HFFc6 (cell line): ENCODE measurements at places on chromosomes 7 and 10. TPM values are rescaled to one million over a fixed set of nuclear protein-coding genes. Genes with fewer than 3 reads are reported as not detected.

- DNase-seq, result no peak
These were observed 1.5 kb downstream of the PRKAR2B start for GRCh38 chr7:107045980-107046379.

DNA sequence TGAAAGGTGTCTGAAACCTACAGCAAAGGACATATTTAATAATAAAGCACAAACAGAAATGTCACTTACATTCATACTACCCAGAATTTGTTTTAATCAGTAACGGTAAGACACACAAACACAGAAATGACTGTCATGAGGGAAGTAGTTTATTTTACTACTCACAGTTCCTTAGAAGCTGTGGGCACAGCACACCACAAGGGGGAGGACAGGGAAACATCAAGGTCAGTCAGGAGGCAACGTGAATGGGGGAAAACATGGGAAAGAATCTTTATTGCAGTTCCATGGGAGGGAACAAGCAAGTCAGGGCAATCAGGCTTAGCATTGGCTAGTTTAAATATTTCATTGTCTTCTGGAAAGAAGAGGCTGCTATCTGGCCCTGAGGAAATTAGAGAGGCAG is 123.8 kb upstream of the PDSS1 start:
- DNase-seq, result no peak

Gene SAMD8
- total RNA-seq, result 26.5 to 28.3 TPM (median 28.3 TPM) in 3 replicates

GRCh38 chr10:124225467-124226270 is 132.3 kb upstream of the CHST15 start:
- no peak for DNase-seq

DNA sequence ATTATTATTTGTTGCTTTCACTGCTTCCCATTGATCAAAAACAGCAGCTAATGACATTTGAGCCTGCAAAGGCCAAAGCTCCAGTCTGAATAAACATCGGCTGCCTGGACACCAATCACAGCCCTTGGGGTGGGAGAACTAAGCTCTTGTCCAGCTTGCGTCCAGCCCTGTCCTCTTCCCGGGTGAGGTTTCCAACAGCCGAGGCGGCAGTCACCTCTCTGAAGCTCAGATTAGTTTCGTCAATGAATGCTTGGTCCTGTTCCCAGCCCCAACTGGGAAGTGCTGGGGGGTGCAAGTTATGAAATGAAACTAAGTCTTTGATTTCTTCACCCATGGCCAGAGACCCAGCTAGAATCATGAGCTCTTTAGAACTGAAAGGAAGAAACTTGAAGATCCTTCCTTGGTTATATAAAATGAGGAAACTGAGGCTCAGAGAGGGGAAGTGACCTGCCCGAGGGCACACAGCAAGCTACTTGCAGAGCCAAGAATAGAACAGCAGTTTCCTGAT is 114.0 kb upstream of the TCF7L2 start:
- no peak for DNase-seq

Gene GRID2IP
- not detected in 2 replicates for total RNA-seq

GRCh38 chr10:83987216-83987615 is 152.1 kb upstream of the GHITM start:
- no peak for DNase-seq

Gene PALD1
- total RNA-seq, result not detected in 3 replicates

DNA sequence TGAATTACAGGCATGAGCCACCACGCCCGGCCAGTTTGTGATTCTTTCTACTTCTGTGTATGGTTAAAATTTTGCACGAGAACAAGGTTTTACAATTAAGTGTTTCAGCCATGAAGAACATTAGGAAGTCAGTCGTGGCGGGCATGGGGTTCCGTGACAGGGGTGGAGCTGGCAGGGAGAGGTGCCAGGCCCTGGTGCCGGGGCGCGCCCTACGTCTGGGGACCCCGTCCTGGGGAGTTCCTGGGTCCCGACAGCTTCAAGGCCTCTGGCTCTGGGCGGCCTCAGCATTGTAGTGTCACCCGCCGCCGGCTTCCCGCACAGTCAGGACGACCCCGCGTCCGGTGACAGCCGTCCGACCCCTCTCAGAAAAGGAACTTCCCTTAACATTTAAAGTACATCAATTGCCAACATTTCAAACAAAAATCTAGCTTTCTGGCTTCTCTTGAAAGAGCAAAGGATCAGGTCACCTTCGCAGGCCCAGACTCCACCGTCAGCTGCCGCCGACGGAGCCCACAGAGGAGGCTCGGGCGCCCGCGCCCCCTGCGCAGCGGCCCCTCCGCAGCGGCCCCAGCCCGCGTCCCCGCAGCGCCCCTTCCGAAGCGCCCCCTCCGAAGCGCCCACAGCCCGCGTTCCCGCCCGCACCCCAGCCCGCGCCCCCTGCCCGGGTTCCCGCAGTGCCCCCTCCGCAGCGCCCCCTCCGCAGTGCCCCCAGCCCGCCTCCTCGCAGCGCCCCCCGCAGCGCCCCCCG is 23.2 kb upstream of the MKI67 start:
- no peak for DNase-seq

- peak; percentile 27 for DNase-seq
These were observed at the start of gene KCNMA1 for GRCh38 chr10:77637532-77638320. Gene KCNMA1, minus strand, starts transcription at chr10:77637808.

Gene SFMBT2
- 0.03 and 0.05 TPM in 2 replicates for total RNA-seq

DNA sequence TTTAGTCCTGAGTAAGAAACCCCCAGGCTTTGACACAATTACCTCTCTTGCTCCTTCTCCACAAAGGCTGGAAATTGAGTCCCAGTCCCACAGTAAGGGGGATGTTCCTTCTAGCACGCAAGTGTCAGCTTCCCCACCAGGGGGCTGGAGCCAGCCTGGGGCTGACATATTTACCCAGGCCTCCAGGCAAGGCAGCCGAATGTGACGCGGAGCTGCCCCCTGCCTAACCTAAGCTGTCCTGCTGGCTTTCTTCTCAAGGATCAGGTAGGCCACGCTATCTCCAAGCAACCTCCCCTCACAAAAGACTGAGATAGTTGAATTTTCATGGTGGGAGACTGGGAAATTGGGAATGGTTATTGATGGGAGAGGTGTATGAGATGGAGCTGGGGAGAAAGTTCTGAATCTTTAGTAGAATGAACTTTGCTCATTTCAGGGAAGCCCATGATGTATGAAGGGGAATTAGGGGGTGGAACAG is 19.2 kb upstream of the BMPER start:
- peak; percentile 31 for DNase-seq

Gene LIPM
- total RNA-seq, result not detected in 3 replicates

Gene KLF14
- not detected in 2 replicates for total RNA-seq

DNA sequence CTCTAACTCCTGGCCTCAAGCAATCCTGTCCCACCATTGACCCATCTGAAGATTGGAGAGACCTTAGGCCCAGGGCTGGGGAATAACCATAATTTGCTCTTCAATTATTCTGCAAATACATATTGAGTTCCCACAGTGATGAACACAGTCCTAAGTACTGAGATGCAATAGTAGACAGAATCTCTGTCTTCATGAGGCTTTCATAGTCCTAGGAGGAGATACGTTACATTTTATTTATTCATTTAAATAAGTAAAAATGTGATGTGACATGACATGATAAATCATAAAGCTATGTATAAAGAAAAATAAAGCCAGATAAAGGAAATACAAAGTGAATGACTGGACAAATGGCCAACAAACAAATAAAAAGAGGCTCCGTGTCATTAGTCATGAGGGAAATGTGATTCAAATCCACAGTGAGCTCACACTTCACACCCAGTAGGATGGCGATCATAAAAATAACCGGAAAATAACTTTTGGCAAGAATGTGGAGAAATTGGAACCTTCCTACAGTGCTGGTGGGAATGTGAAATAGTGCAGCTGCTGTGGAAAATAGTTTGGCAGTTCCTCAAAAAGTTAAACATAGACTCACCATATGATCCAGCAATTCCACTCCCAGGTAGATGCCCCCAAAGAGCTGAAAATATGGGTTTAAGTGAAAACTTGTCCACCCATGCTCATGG is 52.1 kb upstream of the JCAD start:
- DNase-seq, result peak; percentile 72

Gene INSIG1
- 5.9 to 11.0 TPM (median 7.7 TPM) in 3 replicates for total RNA-seq

Gene NEUROG3
- not detected in 3 replicates for total RNA-seq

Gene SPDYE11
- not detected in 3 replicates for total RNA-seq

Gene SPDYE8
- total RNA-seq, result not detected in 3 replicates

DNA sequence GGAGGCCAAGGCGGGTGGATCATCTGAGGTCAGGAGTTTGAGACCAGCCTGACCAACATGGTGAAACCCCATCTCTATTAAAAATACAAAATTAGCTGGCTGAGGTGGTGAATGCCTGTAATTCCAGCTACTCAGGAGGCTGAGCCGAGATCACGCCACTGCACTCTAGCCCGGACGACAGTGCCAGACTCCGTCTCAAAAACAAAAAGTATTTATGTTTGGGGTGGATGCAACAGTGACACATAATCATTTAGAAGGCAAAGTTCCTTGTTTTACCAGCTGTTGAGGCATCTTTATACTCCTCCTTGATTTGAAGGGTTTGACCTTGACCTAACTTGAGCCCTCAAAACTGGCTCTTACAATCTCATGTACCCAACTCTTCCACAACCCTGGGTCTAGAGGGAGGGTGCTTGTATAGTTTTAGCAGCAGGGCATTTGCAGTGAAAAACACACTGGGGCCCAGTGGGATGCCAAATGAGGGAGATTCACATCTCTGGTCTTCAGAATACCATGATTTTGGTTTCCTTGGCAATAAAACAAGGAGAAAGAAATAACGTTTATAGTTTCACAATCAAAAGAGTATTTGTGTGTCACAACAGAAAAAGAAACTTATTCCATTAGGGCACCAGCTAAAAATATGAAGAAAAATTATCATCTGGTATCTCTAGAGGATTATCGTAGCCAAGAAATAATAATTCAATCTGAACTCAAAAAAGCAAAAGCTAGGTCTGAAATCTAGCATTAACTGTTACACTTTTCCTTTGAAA is 14.2 kb upstream of the TMEM254 start:
- no peak for DNase-seq

Gene C10orf105
- not detected in 3 replicates for total RNA-seq

- no peak for DNase-seq
These were observed 59.3 kb downstream of the ABCC2 start for GRCh38 chr10:99841746-99842145.

DNA sequence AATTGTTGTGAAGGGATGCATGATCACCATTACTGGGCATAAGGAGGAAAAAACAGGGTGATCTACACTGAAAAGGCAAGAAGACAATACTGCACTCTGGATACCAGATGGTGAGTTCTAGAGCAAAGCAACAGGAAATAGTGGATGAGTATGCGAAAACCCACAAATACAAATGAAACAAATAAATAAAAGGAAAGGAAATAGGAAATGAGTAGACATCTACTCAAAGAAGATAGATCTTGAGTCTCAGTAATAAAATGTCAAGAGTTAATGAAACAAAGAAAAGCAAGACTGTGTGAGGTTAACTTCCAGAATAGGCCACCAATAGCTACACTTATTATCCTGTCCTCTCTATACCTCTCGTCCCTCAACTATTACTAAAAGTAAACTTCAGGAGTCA is 11.7 kb downstream of the ORC5 start:
- no peak for DNase-seq

GRCh38 chr10:86306628-86307278 is 59.8 kb downstream of the GRID1 start:
- DNase-seq, result no peak

GRCh38 chr7:16086743-16087142 is 334.6 kb downstream of the CRPPA start:
- no peak for DNase-seq

- no peak for DNase-seq
These were observed 735.9 kb downstream of the PCDH15 start for GRCh38 chr10:54065106-54065505.

DNA sequence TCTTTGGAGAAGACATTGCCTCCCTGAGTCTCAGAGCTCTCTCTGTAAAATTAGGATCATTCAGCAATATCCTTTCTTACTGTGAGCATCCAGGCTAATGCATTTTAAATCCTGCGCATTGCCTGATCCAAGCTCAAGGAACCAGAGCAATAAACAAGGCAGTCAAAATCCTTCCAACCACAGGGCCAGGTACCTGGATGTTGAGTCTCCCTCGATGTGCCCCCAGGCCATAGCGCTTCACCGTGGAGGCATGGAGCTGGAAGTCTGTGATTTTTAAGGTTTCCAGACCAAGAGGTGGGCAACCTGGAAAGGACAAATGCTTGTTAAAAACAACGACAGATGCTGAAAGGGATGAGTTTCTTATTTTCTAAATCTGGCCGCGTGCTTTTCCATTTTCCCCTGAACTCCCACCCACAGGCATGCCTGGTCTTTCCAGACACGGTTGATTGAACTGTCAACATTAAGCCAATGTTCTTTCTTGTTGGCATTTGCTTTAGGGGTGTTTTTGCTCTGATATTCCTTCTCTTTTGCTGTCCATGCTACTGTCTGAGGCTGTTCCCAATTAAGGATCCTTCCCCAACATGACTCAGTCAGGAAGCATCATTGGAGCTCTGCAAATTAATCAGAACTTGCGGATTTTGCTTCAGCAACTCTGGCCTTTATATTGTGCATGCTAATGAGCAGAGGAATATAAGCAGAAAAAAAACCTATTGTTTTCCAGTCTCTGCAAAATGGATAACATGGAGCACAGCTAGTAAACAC is 29.0 kb downstream of the CPXM2 start:
- peak; percentile 22 for DNase-seq

- DNase-seq, result no peak
These were observed 308.1 kb downstream of the TCERG1L start for GRCh38 chr10:131003455-131003854.

DNA sequence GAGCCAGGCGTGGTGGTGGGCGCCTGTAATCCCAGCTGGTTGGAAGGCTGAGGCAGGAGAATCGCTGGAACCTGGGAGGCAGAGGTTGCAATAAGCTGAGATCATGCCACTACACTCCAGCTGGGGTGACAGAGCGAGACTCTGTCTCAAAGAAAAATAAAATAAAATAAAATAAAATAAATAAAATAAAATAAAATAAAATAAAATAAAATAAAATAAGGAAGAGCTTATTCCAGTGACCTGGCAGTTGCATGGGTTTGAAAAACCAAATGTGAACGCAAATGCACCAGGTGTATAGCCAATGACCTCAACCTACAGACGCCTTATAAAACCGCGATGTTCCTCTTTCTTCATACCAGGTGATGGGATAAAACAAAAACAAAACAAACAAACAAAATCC is 995.7 kb downstream of the TYW1 start:
- no peak for DNase-seq

- no peak for DNase-seq
These were observed 36.4 kb downstream of the ZNF438 start for GRCh38 chr10:30995081-30995770.

DNA sequence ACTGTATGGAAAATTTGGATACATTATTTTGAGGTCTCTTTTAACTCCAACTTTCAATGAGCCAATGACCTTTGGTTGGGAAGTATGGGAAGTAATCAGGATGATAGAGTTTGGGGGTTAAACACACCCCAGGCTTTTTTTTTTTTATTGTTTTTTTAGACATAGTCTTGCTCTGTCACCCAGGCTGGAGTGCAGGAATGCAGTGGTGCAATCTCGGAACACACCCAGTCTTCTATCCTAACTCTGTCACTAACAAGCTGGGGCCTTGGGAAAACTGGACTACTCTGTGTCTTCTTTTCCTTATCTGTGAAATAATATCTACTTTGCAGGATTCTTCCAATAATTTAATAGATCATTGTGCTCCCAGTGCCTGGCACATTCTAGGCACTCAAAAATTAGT is 37.6 kb upstream of the AGBL3 start:
- peak; percentile 48 for DNase-seq

- no peak for DNase-seq
These were observed 41.4 kb downstream of the STAM start for GRCh38 chr10:17685233-17685840.

GRCh38 chr7:22601812-22602565 is 102.0 kb upstream of the STEAP1B start:
- DNase-seq, result peak; percentile 84

GRCh38 chr7:24949884-24950283 is 30.1 kb downstream of the OSBPL3 start:
- DNase-seq, result no peak

- peak; percentile 6 for DNase-seq
These were observed 594.9 kb downstream of the INHBA start for GRCh38 chr7:41107938-41108448.

Gene BET1
- 28.0 to 37.3 TPM (median 33.8 TPM) in 3 replicates for total RNA-seq
